Jurkat, Clone E6-1 (cell line): ENCODE measurements at places on chromosomes 13 and 19.

GRCh38 chr13:80151016-80151415, 189.9 kb downstream of the SPRY2 start:
- no peak for DNase-seq

GRCh38 chr13:113179374-113180230, 21.2 kb downstream of the PROZ start:
- DNase-seq: no peak

- no peak for DNase-seq
Observed at GRCh38 chr13:105602956-105603670, 932.3 kb downstream of the EFNB2 start.

DNA sequence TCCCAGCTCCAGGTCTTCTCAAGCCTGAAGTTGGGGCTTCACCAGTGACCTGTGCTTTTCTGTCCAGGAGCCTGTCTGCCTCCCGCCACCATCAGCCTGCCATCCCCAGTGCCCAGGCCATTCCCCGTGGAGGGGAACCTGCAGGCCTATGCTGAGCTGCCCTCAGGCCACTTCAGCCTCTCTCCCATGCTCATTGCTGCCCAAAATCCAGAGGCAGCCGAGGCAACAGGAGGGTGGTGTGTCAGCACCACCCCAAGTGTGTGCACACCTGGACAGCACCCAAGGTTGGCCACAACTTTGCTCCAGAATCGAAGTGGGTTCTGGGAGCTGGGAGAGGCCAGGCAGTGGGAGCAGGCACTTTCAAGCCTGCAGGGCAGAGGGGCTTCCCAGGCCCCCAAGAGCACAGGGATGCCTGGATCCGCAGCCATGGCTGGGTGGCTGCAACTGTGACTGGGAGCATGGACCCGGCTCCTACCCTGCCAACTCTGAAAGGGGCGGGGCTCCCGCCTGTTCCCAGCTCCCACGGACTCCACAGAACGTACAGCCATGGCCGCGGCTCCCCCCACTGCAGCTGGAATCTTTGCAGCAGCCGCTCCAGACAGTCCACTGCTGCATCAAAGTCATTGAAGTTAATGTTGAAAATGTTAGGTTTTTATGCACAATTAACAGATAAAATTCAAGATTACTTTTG, 1747.0 kb downstream of the OLFM4 start:
- DNase-seq: no peak

- DNase-seq: no peak
Observed at GRCh38 chr19:49458567-49458903, 5.5 kb downstream of the ALDH16A1 start.

DNA sequence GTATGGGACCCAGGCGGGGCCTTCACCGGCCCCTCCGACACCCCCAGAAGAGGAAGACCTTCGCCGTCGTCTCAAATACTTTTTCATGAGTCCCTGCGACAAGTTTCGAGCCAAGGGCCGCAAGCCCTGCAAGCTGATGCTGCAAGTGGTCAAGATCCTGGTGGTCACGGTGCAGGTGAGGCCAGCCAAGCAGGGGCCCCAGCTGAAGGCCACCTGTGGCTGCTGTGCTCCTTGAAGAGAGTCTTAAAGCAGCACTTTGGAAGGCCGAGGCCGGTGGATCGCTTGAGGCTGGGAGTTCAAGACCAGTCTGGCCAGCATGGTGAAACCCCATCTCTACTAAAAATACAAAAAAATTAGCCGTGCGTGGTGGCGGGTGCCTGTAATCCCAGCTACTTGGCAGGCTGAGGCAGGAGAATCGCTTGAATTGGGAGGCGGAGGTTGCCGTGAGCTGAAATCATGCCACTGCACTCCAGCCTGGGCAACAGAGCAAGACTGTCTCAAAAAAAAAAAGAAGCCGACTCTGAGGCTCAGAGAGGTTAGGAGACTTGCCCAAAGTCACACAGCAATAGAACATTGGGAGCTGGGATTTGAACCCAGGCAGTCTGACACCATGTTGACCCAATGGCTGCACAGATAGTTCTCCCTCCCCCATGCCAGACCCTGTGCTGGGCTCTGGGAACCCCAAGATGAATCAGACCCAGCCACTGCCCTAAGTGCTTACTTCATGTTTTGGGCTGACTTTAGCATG, 2.7 kb downstream of the MCOLN1 start:
- no peak for DNase-seq

DNA sequence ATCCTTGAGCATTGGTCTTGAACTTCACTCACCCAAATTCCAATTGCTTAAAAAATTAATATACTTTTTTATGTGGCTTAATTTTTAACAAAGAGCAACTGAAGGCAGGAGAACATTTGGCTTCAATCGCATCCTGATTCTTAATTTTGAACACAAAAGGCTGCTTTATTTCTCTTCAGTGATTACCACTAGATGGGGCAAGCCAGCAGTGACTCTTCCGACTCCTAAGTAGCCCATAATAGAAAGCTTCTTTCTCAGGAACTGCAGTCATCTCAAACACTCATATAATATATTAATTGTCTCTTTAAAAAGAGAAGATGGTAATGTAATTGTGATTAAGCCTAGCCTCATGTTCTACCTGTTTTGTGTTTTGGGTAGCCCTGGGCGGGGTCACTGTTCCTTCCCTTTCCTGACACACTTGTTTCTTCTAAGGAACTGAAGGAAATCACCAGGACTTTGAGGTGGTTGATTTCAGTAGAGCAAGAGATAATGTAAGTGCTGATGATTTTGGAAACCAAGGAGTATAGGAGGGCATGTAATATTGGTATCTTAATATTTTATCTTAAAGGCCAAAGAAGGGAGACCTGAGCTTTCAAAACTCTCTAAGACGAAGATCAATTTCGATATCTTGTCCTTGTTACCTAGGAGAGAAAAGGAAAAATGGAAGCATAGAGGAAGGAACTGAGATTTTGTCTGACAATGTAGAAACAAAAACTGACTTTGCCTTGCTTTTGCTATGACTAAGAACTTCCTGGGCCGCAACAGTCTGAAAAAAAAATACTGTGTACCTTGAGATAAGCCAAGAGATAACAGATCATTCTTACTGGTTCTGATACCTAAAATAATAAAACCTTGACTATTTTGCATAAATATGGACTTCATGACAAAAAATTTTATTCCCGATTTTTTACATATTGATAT, 73.1 kb downstream of the TNFSF13B start:
- peak; percentile 14 for DNase-seq

GRCh38 chr19:13241231-13242104, 91.3 kb downstream of the IER2 start:
- peak; percentile 30 for DNase-seq

DNA sequence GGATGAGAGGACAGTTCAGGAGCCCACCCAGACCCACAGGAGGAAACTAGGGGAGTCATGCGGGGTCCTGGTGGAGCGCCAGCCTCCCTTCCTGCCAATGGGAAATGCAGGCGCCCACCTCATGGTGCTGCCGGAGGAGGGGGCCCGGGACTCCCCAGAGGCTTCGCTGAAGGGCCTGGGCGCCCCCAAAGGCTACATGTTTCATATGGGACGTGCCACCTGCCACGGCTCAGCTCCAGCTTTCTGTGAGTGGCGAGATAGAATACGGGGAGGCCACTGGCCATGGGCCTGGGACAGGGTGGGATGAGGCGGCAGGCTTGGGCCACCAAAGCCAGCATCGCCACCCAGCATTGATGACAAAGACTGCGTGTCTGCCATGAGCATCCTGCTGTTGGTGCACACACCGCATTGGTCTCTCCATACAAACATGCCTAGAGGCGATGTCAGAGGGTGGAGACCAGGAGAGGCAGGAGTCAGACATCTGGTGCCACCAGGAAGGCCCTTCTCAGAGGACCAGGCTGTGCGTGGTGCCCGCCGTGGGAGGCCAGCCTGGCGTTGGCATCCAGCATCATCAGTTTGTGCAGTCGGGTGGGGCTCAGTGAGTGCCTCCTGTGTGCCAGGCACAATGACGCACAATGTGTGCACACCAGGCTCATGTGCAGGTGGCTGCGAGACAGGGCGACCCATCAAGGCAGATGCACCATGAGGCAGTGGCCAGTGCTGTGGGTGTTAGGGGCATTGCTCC, 1.2 kb upstream of the F10 start:
- no peak for DNase-seq

- no peak for DNase-seq
Observed at GRCh38 chr19:21109116-21109515, 27.1 kb downstream of the ZNF714 start.

- peak; percentile 72 for DNase-seq
Observed at GRCh38 chr13:79393564-79394249, 12.3 kb downstream of the RBM26 start.

GRCh38 chr13:38346764-38347163, 2.9 kb upstream of the UFM1 start:
- DNase-seq: no peak

DNA sequence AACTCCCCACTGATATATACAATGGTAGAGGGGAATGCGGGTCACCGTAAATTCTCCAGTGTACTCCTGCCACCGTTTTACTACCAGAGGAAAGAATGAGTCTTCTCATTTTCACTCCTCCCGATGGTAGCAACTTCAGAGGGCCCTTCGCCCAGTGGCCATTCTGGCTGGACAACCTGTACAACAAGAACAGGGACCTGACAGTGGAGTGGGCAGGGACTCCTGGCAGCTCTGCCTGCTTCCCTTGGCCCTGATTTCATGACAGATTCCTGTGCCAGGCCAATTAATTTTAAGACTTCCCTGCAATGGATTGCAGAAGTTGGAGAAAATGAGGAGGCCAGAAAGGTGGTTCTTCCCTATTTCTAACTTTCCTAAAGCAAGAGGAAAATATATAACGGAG, 148.9 kb downstream of the GPC6 start:
- no peak for DNase-seq

GRCh38 chr13:25190256-25190655, 18.2 kb upstream of the AMER2 start:
- no peak for DNase-seq

DNA sequence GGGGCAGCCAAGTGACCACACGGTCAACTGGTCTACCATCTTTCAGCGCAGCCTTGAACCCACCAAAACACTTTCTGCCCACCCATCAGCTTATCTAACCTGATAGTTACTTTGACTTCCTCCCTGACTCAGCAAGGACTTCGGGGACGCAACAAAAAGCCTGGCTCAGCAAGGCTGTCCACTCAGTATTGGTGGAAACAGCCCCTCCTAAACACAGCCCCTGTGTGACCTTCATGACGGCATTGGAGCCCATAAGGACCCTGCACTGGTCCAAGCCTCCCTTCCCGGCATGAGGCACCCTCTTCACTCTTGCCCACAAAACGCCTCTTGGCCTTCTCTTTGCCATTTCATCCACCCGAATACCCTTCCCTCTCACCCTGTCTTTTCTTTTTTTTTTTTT, 39.1 kb downstream of the INSR start:
- no peak for DNase-seq

DNA sequence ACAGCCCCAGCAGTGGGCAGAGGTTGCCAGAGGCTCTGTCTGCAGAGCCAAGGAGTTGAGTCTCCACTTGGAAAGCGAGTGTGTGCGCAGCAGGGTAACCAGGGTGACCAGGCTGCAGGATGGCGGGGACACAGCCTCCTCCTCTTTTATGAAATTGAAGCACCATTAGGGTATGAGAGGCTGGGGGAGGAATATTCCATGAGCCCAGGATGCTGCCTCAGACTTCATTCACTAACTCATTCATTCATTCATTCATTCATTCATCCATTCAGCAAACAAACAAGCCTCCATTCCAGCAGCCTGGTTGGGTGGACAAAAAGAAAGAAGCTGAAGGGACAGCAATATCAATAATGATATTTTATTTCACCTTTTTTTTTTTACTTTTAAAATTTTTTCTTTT, 6.6 kb upstream of the LMTK3 start:
- DNase-seq: no peak

- no peak for DNase-seq
Observed at GRCh38 chr19:33293255-33294057, 8.9 kb downstream of the CEBPA start.

DNA sequence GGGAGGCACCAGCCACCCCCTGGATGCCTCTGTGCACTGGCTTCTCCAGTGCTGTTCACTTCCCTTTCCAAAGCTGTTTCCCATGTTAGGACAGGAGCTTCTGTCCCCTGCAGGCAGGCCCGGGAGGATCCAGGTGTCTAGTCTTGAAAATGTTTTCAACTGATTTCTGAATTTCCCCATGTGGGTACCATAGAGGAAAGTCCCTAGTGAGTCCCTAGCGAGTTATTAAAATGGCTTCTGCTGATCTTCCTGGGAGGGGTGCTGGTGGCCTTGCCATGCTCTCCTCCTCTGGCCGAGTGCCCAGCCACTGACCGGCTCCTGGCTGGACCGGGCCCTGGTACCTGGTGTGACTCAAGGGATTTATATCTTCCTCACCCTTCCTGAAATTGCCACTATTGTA, 5.2 kb upstream of the ANKRD10 start:
- DNase-seq: no peak

GRCh38 chr13:79090552-79091124, 315.4 kb downstream of the RBM26 start:
- DNase-seq: no peak

DNA sequence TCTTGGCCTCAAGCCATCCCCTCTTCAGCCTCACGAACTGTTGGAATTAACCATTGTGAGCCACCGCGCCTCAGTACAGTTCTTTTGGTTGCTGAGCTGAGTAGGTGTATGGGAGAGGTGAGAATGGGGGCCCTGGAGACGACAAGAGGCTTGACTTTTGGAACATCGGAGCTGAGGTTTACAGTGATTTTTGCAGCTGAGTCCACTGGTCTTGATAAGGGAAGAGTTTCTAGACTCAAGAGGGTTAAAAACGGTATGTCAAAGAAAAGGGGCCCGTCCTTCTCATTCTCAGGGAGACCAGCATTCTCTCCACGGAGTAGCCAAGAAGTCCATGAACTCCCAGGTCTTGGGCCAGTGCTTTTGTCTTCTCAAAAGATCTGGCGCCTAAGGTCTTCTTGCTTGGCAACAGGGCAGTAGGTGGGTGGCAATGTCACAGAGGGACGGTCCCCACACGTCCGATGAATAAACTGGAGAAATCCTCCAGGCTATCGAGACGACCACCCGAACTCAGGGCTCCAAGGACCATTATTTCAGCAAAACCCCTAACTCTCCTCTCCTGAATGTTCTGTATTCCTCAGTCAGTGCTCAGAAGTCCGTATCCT, 6.4 kb upstream of the QTRT1 start:
- no peak for DNase-seq
